ENCODE measurements at places on chromosomes 12 and 14.
A peak's percentile ranks its signal among the peaks of the same experiment; 100 is the strongest.

GRCh38 chr12:28027328-28027727 lies 54.8 kb upstream of the PTHLH start:
- no peak for DNase-seq

DNA sequence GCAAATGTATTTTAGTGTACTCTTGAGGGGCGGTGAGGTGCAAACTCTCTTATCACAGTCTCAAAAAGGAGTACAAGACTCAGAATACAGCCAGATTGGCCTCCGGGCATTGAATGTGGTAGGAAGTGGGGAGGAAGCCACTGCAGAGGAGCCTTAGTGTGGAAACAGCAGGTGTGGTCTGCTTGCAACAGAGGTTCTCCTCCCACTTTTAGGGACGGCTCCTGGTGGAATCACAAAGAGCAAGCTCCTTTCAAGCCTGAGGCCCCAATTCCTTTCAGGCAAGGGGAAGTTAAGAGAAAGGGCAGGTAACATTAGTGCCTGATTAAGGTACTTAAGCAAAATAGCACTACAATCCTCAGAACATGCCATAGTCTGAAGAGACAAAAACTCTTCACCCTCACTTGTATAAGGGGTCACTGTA lies 23.7 kb upstream of the SLC2A3 start:
- DNase-seq = no peak

DNA sequence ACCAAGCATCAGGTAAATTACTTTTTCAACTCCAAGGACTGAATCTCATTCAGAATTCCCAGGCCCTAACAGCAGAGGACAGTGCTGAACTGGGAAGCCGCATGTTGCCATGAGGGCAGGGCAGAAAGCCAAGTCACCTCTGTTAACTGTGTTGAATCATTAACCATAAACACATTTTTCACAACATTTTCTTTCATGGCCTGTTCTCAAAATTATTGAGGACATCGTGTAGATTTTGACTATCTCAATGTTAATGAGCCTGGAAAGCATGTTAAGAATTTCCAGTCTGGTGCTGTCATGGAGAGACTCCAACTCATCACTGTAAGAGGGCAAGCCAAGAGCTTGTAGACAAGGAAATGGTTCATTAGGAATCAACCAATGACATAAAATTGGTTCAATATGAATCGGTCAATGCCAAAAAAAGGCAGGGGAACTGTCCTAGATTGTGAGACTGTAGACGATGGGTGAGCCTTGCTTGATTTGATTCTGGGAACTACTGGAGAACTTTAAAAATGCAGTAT lies 33.7 kb downstream of the CPM start:
- DNase-seq = no peak

DNA sequence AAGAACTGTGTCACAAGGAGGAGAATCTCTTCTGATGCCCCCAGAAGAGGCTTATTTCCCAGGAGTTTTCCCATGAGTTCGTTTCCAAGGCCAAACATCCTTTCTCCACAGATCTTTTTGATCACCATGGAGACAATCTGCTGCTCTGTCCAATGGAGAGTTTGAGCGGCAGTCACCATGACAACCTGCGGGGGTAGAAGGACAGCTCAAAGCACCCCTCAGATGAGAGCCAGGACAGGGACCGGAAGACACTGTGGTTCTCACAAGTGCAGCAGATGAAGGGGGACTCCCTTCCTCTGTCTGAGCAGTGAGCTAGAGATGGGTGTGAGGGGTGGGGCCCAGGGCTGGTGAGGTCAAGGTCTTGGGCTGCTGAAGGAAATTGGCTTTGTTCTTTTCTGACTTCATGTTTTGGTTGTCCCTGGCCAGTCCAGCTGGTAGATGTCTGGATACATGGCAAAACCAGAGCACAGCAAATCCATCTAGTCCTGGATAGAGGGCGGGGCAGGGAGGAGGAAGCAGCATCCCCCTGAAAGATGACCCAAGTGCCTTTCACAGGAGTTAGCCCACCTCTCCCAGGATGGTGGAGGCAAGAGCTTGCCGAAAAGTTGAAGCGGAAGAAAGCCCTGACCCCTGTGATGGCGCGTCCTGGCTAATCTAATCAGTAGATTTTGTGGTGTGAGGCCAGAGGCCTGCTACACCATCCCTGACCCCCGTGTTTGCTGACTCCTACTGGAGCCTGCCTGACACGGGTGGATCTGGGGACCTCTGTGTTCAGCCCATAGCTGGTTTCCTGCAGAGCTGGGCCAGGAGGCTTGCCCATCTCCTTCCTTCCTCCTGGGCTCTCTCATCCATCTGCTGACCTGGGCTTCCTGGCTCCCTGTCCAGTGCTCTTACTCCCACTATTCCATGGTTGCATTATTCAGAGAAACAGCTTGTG lies 24.4 kb downstream of the DHRS2 start:
- no peak for DNase-seq

- peak; percentile 39 for DNase-seq
Observed at GRCh38 chr14:100147181-100147631, 12.2 kb downstream of the DEGS2 start.

DNA sequence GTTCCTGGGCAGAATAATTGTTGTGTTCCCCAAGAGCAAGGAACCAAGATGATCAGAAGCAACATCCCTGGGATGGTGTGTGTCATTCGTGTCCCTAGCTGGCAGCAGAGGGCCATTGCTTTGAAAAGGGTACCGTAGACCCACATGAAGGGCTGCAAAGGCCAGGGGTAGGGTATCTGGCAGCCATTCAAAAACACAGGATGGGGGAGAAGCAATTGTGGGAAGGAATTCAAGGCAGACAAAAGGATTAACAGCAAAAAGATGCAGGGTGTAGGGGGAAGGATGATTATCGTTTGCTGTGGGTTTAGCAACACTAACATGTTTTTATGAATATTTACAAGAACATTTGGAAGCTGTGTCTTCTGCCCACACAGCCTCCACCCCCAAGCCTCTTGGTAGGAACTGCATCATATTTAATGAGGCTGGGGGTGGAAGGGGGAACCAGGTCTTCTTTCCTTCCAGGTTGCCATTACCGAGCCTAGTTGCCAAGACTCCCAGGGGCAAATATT lies 169.0 kb upstream of the G2E3 start:
- DNase-seq = no peak

DNA sequence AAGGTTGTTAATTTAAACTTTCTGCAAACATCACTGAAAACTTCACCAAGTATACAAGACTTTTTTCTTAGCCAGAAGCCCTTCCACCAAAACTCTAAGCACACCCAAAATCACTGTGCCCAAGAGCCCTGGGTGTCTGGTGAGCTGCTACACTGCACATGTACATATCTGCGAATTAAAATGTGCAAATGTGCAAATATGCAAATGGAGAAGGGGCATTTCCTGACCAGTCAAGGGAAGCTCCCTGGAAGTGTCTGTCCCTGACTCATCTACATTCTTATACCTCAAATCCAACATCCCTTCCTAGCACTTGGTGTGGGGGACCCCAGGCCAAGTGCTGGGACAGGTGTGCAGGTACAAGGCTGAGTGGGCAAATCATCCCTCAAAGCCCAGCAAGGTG lies 123.7 kb downstream of the PCNX1 start:
- no peak for DNase-seq

DNA sequence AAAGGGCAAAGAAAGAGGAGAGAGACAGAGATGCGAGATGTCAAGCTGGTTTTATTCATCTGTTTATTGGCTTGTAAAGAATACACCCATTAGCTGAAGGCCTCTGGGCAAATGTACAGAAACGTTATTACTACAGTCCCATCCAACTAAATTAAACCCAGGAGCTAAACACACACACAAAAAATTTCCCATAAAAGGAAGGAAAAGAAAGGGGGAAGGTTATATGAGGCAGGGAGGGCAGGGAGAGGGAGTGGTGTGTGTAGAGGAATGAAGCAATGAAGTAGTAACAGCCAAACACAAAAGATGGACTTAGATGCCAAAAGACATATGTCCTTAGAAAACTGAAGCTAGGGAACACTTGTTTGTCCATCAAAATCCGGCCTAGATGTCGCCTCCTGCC lies 3.1 kb upstream of the MFAP5 start:
- no peak for DNase-seq

- DNase-seq = no peak
Observed at GRCh38 chr12:1350934-1351240, 243.5 kb downstream of the FBXL14 start.

GRCh38 chr12:9064201-9064814 lies 51.4 kb downstream of the A2M start:
- DNase-seq = no peak

GRCh38 chr12:51726931-51727330 lies 121.6 kb downstream of the FIGNL2 start:
- no peak for DNase-seq

- DNase-seq = peak; percentile 12
Observed at GRCh38 chr14:68210729-68211299, 391.2 kb downstream of the RAD51B start.

GRCh38 chr12:120775862-120776552 lies 50.4 kb downstream of the ACADS start:
- DNase-seq = no peak

DNA sequence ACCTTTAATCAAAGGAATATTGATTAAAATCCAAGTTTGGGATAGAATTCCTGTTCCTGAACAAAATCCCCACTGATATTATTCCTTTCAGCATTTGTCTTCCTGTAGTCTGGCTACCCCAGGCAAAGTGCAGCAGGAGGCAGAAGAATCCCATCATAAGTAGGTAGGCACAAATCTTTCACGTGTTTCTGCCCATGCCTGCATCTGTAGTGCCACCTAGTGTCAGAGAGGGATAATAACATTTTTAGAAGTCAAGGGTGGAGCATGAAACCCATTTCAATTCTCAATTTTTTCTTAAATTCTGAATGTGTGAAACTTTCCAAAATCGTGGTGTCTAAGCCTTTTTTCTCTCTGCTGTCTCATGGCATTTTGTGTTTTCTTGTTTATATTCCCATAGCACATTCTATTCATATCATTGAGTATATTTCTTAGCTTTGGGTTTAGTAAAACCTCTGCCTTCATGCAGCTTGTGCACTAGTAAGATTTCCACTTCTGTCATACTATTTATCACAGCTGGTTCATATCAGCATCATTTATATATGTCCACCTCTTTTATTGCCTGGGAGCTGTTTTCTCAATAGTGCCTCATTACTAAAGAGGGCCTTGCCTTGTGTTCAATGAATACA lies 47.8 kb upstream of the RERG start:
- DNase-seq = peak; percentile 7

- DNase-seq = no peak
Observed at GRCh38 chr14:98404811-98405210, 867.2 kb downstream of the BCL11B start.

DNA sequence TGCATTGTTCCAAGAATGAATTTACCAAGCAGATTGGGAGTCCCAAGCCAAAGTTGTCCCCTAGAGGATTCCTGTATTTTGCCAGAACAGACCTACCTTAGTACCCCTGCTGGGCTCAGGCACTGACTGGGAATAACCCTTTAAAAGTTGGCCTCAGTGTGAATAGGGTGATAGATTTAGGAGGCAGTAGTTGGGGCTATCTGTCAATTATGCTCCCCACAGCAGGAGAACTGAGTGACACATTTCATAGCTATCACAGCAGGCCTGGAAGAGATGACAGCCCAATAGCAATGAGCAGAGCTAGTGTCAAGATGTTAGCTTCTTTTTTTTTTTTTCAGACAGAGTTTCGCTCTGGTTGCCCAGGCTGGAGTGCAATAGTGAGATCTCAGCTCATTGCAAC lies 14.3 kb upstream of the LRP6 start:
- DNase-seq = no peak

- DNase-seq = no peak
Observed at GRCh38 chr14:85909581-85909980, 379.6 kb downstream of the FLRT2 start.

DNA sequence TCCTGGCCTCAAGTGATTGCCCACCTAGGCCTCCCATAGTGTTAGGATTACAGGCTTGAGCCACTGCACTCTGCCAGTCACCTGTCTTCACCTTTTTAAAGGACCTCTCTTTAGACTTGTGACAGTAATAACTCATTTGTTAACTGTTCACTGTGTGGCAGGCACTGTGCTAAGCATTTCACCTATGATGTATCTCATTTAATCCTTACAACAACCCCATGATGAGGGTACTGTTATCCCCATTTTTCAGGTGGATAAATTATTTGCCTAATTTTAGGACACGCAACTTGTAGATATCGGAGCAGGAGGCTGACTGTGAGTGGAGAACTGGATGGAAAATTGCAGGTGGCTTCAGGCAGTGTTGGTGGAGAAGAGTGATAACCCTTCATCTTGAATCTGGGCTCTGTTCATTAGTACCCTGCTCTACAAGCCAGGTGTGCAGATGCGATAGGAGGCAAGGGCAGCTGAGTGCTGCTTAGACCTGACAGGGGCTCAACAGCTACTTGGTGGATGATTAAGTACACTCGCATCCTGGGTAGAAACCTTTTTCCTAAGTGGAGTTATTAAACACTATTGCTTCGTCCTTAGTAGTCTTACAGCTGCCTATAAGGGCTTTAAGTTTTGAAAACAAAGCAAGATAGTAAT lies 2.7 kb downstream of the TCTN1 start:
- no peak for DNase-seq

DNA sequence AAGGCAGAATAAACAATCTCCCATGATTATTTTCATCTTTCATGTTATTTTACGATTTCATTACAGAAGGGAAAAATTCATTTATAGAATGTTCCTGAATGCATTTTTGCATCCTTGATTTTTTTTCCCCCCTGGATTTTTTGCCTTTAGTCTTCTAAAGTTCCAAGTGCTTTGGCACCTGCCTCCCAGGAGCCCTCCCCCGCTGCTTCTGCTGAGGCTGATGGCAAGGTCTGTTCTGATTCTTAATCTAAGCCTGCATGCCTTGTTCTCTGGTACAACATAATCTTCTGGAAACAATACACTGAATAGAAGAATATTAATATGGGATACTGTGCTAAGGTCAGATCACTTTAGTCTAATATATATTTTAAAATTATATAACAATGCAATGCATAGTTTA lies 18.0 kb downstream of the YARS2 start:
- no peak for DNase-seq

GRCh38 chr14:95614349-95614748 lies 71.9 kb upstream of the TCL1B start:
- DNase-seq = no peak

GRCh38 chr12:26821212-26821701 lies 11.7 kb downstream of the ITPR2 start:
- DNase-seq = no peak

- DNase-seq = no peak
Observed at GRCh38 chr12:19778797-19779196, 339.5 kb downstream of the AEBP2 start.

- no peak for DNase-seq
Observed at GRCh38 chr12:38490941-38491340, 174.4 kb downstream of the ALG10B start.

GRCh38 chr14:105324871-105325270 lies 10.3 kb downstream of the PACS2 start:
- DNase-seq = no peak

- no peak for DNase-seq
Observed at GRCh38 chr12:95701722-95702418, 88.7 kb downstream of the NTN4 start.
